Activated naive CD8-positive, alpha-beta T cell treated with anti-CD3 and anti-CD28 coated beads, Interleukin-2, amount 50 U/mL, for 24 hours (primary cell): ENCODE measurements at places on chromosomes 2 and 18.

- no peaks in the 10 kb centered on the region for H3K4me1 ChIP-seq
- H3K27ac ChIP-seq = no peak overlapping the region
- H3K36me3 ChIP-seq = no peaks in the 10 kb centered on the region
- no peak overlapping the region for H3K4me3 ChIP-seq
- H3K27me3 ChIP-seq = peaks cover 12% of the 10 kb centered on the region
- DNase-seq = no peak
These were observed 7.5 kb downstream of the SLC9A4 start for GRCh38 chr2:102480285-102481195.

GRCh38 chr2:62472312-62472711 lies 33.7 kb downstream of the TMEM17 start:
- H3K36me3 ChIP-seq = no peaks in the 10 kb centered on the region
- no peak overlapping the region for H3K4me3 ChIP-seq
- no peaks in the 10 kb centered on the region for H3K27me3 ChIP-seq
- peaks cover 9% of the 10 kb centered on the region for H3K4me1 ChIP-seq
- no peak overlapping the region for H3K27ac ChIP-seq

DNA sequence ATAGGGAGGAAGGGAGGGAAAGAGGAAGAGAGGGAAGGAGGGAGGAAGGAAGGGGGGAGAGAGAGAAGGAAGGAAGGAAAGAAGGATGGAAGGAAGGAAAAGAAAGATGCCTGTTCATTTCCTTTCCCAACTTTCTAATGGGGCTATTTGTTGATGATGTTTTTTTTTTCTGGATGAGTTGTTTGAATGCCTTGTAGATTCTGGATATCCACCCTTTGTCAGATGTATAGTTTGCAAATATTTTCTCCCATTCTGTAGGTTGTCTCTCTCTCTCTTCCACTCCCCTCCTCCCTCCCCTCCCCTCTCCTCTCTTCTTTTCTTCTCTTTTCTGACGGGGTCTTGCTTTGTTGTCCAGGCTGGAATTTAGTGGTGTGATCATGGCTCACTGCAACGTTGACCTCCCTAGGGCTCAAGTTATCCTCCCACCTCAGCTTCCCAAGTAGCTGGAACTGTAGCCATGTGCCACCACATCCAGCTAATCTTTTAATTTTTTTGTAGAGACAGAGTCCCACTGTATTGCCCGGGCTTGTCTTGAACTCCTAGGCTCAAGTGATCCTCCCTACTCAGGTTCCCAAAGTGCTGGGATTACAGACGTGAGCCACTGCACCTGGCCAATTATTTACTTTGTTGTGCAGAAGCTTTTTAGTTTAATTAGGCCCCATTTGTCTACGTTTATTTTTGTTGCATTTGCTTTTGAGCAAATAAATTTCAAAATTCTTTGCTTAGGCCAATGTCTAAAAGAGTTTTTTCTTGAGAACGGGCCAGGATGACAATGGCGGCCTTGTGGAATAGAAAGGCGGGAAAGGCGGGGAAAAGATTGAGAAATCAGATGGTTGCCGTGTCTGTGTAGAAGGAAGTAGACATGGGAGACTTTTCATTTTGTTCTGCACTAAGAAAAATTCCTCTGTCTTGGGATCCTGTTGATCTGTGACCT lies 57.3 kb upstream of the FAM117B start:
- H3K27ac ChIP-seq = no peak overlapping the region
- H3K36me3 ChIP-seq = no peaks in the 10 kb centered on the region
- H3K4me1 ChIP-seq = peaks cover under 1% of the 10 kb centered on the region
- no peak for DNase-seq

GRCh38 chr2:161232571-161232970 lies 72.3 kb downstream of the TANK start:
- no peak for DNase-seq
- H3K36me3 ChIP-seq = peaks cover 25% of the 10 kb centered on the region
- no peak overlapping the region for H3K4me3 ChIP-seq

GRCh38 chr2:96549967-96550786 lies 13.6 kb downstream of the ARID5A start:
- no peak overlapping the region for H3K27ac ChIP-seq
- H3K36me3 ChIP-seq = peaks cover 28% of the 10 kb centered on the region
- H3K4me3 ChIP-seq = no peak overlapping the region
- peaks cover 39% of the 10 kb centered on the region for H3K4me1 ChIP-seq

- peaks cover 6% of the 10 kb centered on the region for H3K36me3 ChIP-seq
- DNase-seq = peak; percentile 60
- peaks cover 12% of the 10 kb centered on the region for H3K27me3 ChIP-seq
- peaks cover 2% of the 10 kb centered on the region for H3K4me1 ChIP-seq
- no peak overlapping the region for H3K4me3 ChIP-seq
These were observed 142.8 kb downstream of the NDUFA10 start for GRCh38 chr2:239882331-239882732.

DNA sequence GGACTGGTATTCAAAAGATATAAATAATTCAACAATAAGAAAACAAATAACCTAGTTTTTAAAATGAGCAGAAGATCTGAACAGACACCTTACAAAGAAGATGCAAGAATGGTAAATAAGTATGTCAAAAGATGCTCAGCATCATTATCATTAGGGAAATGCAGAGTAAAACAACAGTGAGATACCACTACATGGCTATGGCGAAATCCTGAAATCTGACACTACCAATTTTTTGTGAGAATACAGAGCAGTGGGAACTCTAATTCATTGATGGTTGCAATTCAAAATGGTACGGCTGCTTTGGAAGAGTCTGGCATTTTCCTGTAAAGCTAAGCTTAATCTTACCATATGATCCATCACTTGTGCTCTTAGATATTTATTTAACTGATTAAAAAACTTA lies 151.8 kb downstream of the UBR3 start:
- H3K36me3 ChIP-seq = peaks cover 51% of the 10 kb centered on the region
- no peak overlapping the region for H3K4me3 ChIP-seq
- no peak for DNase-seq
- H3K4me1 ChIP-seq = peaks cover 3% of the 10 kb centered on the region
- no peak overlapping the region for H3K27ac ChIP-seq

DNA sequence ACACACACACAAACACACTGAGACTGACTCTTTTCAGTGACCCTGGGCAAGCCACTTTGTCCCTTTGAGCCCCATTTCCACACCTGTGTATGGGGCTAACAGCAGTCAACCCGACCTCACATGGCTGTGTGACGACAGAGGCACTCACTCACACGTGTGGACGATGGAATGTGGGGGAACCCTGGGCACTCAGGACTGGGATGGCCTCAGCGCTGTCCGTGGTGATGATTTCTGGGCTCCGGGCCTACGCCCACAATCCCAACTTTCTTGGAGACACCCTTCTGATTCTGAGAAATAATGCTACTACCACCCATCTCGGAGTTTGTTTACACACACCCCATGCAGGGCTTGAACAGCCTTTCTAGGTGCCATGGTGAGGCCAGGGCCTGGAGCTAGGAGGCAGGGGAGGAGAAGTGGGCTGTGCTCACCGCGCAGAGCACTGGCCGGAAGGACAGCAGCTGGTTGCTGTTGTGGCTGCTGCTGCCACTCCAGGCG lies 1.5 kb downstream of the CRYBA2 start:
- peaks cover 3% of the 10 kb centered on the region for H3K4me1 ChIP-seq
- H3K36me3 ChIP-seq = no peaks in the 10 kb centered on the region
- H3K27ac ChIP-seq = no peak overlapping the region
- H3K4me3 ChIP-seq = no peak overlapping the region
- no peak for DNase-seq

- no peaks in the 10 kb centered on the region for H3K36me3 ChIP-seq
- H3K4me3 ChIP-seq = no peak overlapping the region
- no peaks in the 10 kb centered on the region for H3K27me3 ChIP-seq
- peaks cover 13% of the 10 kb centered on the region for H3K4me1 ChIP-seq
These were observed 258.3 kb downstream of the PRKCE start for GRCh38 chr2:45909677-45910191.

- H3K4me3 ChIP-seq = no peak overlapping the region
- H3K27ac ChIP-seq = no peak overlapping the region
- no peaks in the 10 kb centered on the region for H3K27me3 ChIP-seq
- no peak for DNase-seq
These were observed 23.7 kb downstream of the CCDC88A start for GRCh38 chr2:55395724-55396605.

GRCh38 chr2:75936311-75936710 lies 225.6 kb upstream of the GCFC2 start:
- no peak overlapping the region for H3K4me3 ChIP-seq
- H3K27ac ChIP-seq = no peak overlapping the region
- H3K36me3 ChIP-seq = no peaks in the 10 kb centered on the region
- H3K27me3 ChIP-seq = no peaks in the 10 kb centered on the region

GRCh38 chr18:77772177-77772576 lies 522.5 kb downstream of the GALR1 start:
- no peaks in the 10 kb centered on the region for H3K36me3 ChIP-seq
- no peak for DNase-seq
- no peak overlapping the region for H3K27ac ChIP-seq
- no peaks in the 10 kb centered on the region for H3K4me1 ChIP-seq

- no peak overlapping the region for H3K27ac ChIP-seq
- H3K27me3 ChIP-seq = peaks cover 6% of the 10 kb centered on the region
- H3K36me3 ChIP-seq = no peaks in the 10 kb centered on the region
- no peak overlapping the region for H3K4me3 ChIP-seq
These were observed 101.0 kb upstream of the LMAN1 start for GRCh38 chr18:59460072-59460420.

GRCh38 chr18:2656237-2656980 lies 883 bp downstream of the SMCHD1 start:
- DNase-seq = peak; percentile 59
- H3K4me1 ChIP-seq = peaks cover 40% of the 10 kb centered on the region
- H3K27ac ChIP-seq = peak overlapping the region; percentile 87

GRCh38 chr2:238464389-238464788 lies 37.7 kb downstream of the ASB1 start:
- no peaks in the 10 kb centered on the region for H3K4me1 ChIP-seq
- peaks cover 9% of the 10 kb centered on the region for H3K36me3 ChIP-seq
- no peak overlapping the region for H3K27ac ChIP-seq
- no peak for DNase-seq
- no peaks in the 10 kb centered on the region for H3K27me3 ChIP-seq

DNA sequence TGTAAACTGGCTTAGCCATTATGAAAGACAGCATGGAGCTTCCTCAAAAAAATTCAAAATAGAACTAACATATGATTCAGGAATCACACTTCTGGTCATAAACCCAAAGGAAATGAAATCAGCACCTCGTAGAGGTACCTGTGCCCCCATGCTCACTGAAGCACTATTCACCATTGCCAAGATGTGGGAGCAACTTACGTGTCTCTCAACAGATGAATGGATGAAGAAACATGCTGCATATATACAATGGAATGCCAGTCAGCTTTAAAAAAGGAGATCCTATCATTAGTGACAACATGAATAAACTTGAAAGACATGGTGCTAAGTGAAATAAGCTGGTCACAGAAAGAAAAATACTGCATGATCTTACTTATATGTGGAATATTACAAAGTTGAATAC lies 8.2 kb downstream of the SCTR start:
- H3K36me3 ChIP-seq = no peaks in the 10 kb centered on the region
- no peak overlapping the region for H3K27ac ChIP-seq
- H3K4me3 ChIP-seq = no peak overlapping the region
- peaks cover 28% of the 10 kb centered on the region for H3K27me3 ChIP-seq

GRCh38 chr2:126886211-126886915 lies 12.3 kb upstream of the TEX51 start:
- DNase-seq = peak; percentile 78
- H3K27me3 ChIP-seq = peaks cover 7% of the 10 kb centered on the region
- no peak overlapping the region for H3K27ac ChIP-seq
- H3K4me3 ChIP-seq = peak overlapping the region; percentile 61
- no peaks in the 10 kb centered on the region for H3K36me3 ChIP-seq

- peak; percentile 32 for DNase-seq
- H3K4me1 ChIP-seq = peaks cover 14% of the 10 kb centered on the region
- H3K27ac ChIP-seq = peak overlapping the region; percentile 63
- H3K27me3 ChIP-seq = peaks cover 20% of the 10 kb centered on the region
- H3K4me3 ChIP-seq = peak overlapping the region; percentile 80
These were observed 33.7 kb upstream of the ZNF516 start for GRCh38 chr18:76528477-76529432.

DNA sequence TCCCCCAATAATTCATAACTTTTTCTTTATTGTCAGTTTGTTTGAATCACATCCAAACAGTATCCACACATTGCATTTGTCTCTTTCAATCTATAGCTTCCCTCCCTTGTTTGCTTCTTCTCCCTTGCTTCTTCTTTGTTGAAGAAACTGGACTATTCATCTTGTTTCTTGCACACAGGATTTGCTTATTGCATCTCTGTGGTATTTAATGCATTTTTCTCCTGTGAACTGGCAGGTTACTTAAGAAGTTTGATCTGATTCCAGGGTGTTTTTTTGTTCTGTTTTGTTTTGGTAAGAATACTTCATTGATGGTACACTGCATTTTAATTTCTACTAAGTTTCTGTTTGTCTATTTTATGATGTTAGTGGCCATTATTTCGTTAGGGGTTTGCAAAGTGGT lies 166.8 kb downstream of the CAMKMT start:
- H3K27me3 ChIP-seq = no peaks in the 10 kb centered on the region
- no peak overlapping the region for H3K4me3 ChIP-seq
- no peaks in the 10 kb centered on the region for H3K4me1 ChIP-seq
- H3K27ac ChIP-seq = no peak overlapping the region
- peaks cover 8% of the 10 kb centered on the region for H3K36me3 ChIP-seq

GRCh38 chr2:88210132-88211002 lies 40.2 kb downstream of the THNSL2 start:
- no peaks in the 10 kb centered on the region for H3K4me1 ChIP-seq
- peaks cover 19% of the 10 kb centered on the region for H3K27me3 ChIP-seq
- no peak overlapping the region for H3K27ac ChIP-seq
- no peaks in the 10 kb centered on the region for H3K36me3 ChIP-seq

- H3K4me1 ChIP-seq = peaks cover 3% of the 10 kb centered on the region
- no peak for DNase-seq
- H3K27ac ChIP-seq = no peak overlapping the region
- H3K27me3 ChIP-seq = peaks cover 9% of the 10 kb centered on the region
- no peaks in the 10 kb centered on the region for H3K36me3 ChIP-seq
These were observed 32.7 kb upstream of the ZDBF2 start for GRCh38 chr2:206241736-206242135.

DNA sequence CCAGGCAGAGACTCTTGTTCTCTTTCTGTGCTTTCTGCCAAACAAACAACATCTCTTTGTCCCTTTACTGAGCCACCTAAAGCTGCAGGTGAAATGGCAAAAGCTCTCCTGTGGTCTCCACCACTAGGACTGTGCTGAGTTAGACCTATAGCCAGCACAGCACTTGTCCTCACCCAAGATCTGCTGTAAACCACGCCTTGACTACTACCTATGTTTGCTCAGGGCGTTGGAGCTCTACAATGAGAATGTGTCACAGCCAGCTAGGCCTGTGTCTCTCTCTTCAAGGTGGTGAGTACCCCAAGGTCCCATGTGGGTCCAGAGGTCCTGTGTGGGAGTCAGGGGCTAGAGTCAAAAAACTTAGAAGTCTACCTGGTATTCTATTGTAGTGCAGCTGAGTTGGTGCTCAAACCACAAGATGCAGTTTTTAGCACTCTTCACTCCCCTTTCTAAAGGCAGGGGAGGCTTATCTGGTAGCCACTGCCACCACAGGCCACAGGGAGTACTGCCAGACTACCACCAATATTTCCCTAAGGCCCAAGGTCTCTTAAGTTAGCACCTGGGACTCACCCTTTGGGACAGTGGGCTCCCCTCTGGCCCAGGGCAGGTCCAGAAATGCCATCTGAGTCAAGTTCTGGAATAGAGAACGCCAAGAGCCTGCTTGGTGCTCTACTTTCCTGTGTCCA lies 96.8 kb upstream of the RPRM start:
- no peak overlapping the region for H3K4me3 ChIP-seq
- DNase-seq = no peak
- H3K36me3 ChIP-seq = no peaks in the 10 kb centered on the region
- no peaks in the 10 kb centered on the region for H3K4me1 ChIP-seq
- no peak overlapping the region for H3K27ac ChIP-seq

- no peak overlapping the region for H3K27ac ChIP-seq
- no peaks in the 10 kb centered on the region for H3K27me3 ChIP-seq
- no peaks in the 10 kb centered on the region for H3K4me1 ChIP-seq
- no peaks in the 10 kb centered on the region for H3K36me3 ChIP-seq
- no peak for DNase-seq
- no peak overlapping the region for H3K4me3 ChIP-seq
These were observed 481.4 kb downstream of the CDH2 start for GRCh38 chr18:27695503-27695902.
